ENCODE measurements at places on chromosomes 5 and 9.

DNA sequence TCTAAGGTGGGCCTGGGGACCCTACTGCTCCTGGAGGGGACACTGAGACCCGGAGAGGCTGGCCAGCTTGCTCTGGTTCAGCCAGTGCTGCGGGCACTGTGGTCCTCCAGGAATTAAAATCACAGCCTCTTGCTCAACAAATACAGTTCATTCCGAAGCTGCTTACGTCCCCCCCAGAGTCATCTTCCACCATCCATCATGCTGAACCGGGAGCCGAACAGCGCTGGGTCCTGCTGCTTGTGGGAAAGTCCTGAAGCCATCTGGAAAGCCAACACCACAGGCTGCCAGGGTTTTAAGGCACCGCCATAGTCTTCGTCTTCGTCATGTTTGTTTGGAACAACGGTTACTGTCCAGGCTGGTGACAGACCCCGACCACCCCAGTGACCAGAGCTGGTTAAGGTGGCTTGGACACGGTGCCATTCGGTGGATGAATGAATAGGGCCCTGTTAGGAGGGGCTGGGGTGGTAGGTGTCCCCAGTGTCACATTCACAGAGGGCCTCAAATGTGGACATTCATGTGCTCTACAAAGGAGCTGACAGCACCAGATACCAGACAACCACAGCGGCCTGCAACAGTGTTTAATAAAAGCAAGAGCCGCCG lies 81.6 kb upstream of the PHYKPL start:
- DNase-seq, result no peak

- DNase-seq, result peak; percentile 76
Observed at GRCh38 chr5:150350524-150351344, 6.8 kb upstream of the TCOF1 start.

DNA sequence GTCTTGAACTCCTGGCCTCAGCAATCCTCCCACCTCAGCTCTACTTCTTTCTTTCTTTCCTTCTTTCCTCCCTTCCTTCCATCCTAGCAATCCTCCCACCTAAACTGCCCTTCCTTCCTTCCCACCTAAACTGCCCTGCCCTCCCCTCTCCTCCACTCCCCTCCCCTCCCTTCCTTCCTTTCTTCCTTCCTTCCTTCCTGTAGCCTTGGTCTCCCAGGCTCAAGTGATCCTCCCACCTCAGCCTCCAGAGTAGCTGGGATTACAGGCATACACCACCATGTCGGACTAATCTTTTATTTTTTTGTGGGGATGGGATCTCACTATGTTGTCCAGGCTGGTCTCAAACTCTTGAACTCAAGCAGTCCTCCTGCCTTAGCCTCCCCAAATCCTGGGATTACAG lies 65.8 kb downstream of the NFIB start:
- DNase-seq, result no peak

DNA sequence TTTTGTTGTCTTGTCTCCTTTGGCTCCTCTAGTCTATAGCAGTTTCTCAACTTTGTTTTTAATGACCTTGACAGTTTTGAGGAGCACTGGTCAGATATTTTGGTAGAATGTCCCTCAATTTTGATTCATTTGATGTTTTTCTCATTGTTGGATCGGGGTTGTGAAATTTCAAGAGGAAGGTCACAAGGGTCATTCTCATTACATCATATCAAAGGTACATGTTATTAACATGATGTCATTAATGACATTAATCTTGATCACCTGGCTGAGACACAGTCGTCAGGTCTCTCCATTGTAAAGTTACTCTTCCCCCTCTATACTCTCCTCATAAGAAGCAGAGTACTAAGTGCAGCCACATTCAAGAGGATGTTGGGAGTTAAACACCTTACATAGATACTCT lies 7.2 kb downstream of the ISOC1 start:
- DNase-seq, result no peak

DNA sequence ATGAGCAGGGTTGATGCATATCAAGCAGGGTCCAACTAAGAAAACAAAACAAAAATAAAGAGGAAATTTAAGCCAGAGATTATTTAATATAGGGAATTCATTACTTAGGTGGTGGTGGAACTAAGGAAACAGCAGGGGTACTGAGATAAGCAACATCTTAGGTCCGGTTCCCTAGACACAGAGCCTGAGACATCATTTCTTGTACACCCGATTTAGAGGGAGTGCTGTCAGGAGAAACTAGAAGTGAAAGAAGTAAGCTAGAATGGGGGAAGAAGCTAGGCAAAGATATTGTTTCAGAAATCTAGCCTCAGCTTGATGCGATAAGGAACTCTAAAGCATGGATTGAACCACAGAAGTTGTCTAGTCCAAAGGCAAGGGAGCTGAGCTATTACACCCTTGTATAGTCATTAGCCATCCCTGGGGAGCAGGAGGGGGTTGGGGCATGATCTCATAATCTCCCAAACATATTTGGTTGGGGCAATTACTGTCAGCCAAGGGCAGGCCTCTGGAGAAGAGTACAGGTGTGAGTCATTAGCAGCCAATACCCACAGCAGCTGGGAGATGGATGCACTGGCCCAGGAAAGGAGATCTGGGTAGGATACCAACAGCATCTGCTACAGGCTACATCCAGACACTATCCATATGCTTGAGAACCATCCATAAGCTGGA lies 194.5 kb downstream of the ARL15 start:
- DNase-seq, result peak; percentile 60

- DNase-seq, result no peak
Observed at GRCh38 chr9:106970219-106970975, 107.4 kb downstream of the ZNF462 start.

DNA sequence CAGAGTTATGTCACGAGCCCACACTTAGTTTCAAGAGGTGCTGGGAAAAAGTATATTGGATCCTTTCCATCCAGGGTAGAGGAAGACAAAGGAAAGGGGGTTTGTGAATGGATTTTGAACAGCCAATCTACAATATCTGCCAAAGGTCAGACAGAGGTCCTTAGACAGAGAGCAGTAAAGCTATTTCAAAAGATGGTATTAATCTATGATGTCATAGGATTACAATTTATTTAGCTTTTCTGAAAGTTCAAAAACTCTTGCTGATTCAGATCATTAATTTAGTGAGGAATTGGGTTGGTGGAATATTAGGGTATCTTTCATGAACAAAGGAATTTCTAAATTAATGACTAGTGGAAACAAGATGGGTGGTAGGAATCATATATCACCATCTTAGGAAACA lies 126.9 kb downstream of the NTRK2 start:
- DNase-seq, result no peak

DNA sequence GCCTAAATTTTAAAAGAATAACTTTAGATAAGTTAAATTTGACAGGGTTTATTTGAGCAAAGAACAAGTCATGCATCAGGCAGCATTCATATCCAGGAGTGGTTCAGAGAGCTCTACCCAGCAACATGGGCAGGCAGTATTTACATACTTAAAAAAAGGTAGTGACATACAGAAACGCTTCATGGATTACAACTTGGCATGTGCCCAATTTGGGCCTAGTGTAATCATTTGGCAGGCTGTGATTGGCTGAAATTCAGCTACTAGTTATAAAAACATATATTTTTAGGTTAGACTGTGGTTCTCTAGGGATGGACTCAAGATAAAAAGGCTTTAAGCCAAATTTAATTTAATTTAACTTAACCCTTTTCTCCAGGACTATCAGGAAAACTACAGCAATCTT lies 374.0 kb upstream of the ADAMTS16 start:
- DNase-seq, result no peak

DNA sequence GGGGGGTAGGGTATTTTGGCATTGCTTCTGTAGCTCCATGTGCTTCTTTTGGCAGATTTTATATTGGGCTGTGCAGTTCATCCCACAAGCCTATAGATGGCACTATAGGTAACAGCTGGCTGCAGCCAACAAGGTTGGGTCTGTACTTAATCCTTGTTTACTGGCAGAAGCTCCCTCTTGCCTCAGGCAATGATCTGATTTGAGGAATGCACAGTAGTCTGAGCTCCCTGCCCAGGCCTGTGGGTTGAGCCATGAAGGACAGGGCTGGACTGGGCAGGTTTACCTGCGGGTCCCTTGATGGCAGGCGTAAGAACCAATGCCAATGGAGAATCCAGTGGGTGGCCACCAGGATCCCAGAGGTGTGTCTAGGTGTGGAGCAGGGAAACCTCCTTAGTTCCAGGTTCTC lies 11.7 kb upstream of the OR1J2 start:
- peak; percentile 70 for DNase-seq

- no peak for DNase-seq
Observed at GRCh38 chr5:75037106-75037505, 15.3 kb downstream of the GCNT4 start.

GRCh38 chr5:180901319-180902009 lies 2.5 kb downstream of the BTNL8 start:
- no peak for DNase-seq

- no peak for DNase-seq
Observed at GRCh38 chr9:71052287-71052686, 69.1 kb downstream of the TRPM3 start.

DNA sequence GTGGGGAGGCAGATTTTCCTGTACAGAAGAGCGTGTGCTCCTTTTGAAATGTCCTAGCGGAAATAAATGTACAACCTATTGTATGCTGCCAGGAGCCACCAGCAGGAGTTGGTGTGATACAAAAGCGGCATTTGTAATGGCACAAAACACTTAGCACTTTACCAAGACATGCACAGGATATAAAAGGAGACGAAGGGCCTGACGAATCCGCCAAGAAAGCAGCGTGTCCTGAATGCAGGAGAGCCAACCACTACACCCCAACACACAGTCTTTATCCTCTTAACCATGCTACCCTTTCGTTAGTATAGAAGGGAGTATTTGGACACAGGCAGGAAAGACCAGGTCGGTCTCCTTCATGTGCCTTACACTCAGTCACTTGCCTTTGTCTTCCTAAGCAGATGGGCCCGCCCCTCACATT lies 218.1 kb downstream of the TRIM32 start:
- DNase-seq, result no peak

GRCh38 chr5:10275460-10275859 lies 25.4 kb downstream of the CCT5 start:
- no peak for DNase-seq

DNA sequence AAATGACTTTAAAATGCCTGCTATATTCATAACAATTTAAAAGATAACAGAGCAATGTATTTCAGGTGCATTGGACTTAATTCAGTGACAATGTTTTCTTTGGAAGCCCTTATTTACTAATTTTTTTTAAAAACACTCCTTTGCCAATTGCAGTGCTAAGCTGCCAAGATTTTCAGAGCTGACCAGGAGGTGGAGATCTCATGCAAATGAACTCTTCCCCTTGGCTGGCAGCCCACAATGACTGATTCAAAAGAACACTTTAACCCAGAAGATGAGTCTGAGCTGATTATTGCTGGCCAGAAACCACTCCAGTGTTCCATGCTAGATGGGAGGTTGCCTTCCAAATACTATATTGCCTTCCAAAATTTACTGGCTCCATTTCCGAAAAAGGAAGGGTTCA lies 128.3 kb upstream of the CCNH start:
- DNase-seq, result peak; percentile 52

GRCh38 chr5:111231119-111231518 lies 6.9 kb downstream of the CAMK4 start:
- no peak for DNase-seq
